ENCODE measurements at places on chromosomes 12 and 14. TPM values are rescaled to one million over a fixed set of nuclear protein-coding genes. Genes with fewer than 3 reads are reported as not detected.

Gene GCN1
- 145 TPM for total RNA-seq

Gene AQP6
- not detected for total RNA-seq

Gene GYS2
- total RNA-seq = not detected

Gene JDP2
- 123 TPM for total RNA-seq

Gene ATXN3
- 35.3 TPM for total RNA-seq

Gene DGKA
- total RNA-seq = 51.0 TPM

Measured in hair follicle dermal papilla cell (primary cell).